RWPE1 (cell line): ENCODE measurements at places on chromosomes 13 and 19.

- DNase-seq, result no peak
These were observed 88.4 kb downstream of the FOXO1 start for GRCh38 chr13:40578055-40578454.

- DNase-seq, result peak; percentile 96
These were observed 809 bp downstream of the MISP start for GRCh38 chr19:751501-752341.

GRCh38 chr13:39105110-39105509 lies 66.9 kb downstream of the NHLRC3 start:
- no peak for DNase-seq

DNA sequence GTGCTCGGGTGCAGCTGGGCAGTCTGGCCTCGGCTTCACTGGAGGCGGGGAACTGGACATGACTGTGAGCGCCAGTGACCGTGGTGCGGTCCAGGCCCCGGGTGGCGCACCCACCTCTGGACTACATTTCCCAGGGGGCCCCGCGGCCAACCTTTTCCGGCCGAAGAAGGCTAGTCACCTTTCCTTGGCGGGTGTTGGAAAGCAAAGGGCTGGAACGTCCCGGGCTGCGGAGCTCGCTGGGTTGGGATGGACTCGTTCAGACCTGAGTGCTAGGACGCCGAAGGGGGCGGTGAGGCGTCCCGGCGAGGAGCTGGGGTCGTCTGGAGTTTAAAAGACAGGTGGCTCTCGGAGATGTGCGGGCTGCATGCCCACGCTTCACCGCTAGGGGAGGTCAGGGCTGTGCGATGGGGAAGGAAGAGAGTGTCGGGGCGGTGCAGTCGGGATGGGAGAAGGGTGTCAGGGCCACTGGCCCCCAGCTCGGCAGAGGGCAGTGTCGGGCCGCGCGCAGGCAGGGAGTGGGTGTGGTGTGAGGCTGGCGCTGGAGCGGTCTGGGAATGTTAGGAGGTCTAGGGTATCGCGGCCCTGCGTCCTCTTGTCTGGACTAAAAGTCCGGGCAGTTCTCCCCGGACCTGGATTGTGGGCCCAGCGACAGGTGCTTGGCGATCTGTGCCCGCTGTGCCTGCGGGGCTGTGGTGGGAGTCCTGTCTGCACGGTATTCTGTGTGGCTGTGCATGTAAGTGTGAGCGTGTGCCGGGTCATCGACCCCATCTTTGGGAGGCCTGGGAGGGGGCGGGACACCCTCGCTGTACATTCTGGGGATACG lies 57.1 kb downstream of the ZNF568 start:
- peak; percentile 11 for DNase-seq

DNA sequence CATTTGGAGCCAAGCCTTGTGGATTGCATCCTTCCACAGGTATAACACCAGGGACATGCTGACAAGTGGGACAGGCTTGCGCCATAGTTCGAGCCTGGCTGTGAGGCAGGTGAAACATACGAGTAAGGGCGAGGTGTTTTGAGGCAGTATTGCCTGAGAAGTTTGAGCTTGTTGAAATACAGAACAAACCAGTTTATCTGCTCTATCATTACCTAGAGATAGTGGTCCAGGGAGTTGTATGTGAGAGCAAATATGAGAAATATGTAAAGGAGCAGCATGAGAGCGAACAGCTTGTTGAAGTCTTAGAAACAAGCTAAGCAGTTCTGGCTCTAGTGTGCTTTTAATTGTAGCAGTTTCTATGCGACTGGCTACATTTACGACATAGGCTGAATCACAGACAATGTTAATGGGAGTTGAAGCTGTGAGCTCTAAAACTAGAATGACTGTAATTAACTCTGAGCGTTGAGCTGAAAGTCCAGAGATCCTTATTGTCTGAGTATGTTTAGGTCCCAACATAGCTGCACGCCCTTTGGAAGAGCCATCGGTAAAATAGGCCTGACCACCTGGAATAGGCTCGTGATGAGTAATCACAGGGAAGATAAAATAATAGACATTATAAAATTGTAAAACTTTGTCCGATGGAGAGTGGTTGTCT lies 8.2 kb downstream of the ZNF439 start:
- no peak for DNase-seq

DNA sequence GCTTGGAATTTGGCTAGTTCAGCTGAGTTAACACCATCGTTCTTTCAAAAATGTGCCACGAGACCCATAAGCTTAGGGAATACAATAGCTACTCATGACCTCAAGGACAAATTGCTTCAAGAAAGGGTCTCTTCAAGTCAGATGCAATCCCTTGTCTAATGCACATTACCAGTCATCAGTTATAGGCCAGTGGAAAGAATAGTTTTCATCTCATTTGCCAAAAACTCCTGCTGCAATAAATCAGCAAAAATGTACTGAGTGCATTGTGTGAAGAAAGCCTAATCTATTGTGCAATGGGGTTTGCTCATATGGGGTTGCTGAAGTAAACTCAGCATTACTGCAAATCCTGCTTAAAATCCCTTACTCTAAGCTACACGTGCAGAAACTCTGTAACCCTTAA lies 208.3 kb upstream of the NBEA start:
- DNase-seq, result no peak

- peak; percentile 13 for DNase-seq
These were observed 363.6 kb upstream of the NBEA start for GRCh38 chr13:34578471-34578870.

GRCh38 chr19:29945433-29945832 lies 3.4 kb downstream of the URI1 start:
- no peak for DNase-seq

GRCh38 chr19:34135054-34135800 lies 37.1 kb upstream of the LSM14A start:
- no peak for DNase-seq

DNA sequence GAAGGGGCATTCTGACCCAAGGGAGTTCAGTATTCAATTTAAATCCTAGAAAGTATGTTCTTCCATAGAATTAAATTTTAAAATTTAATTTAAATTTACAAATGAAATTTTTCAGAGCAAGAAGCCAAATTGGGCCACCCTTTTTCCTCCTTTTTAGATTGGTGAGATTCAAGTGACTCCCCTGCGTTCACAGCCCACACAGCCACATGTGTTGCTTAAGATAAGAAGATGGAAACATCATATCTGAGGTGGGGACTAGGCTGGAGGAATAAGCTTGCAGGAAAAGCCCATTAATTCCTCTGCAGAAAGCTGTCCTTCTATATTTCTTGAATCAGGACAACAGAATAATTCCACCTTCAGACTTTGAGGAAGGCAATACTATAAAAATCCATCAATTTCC lies 392.7 kb upstream of the ZNF507 start:
- no peak for DNase-seq

GRCh38 chr19:30338878-30339623 lies 33.1 kb upstream of the ZNF536 start:
- DNase-seq, result no peak

DNA sequence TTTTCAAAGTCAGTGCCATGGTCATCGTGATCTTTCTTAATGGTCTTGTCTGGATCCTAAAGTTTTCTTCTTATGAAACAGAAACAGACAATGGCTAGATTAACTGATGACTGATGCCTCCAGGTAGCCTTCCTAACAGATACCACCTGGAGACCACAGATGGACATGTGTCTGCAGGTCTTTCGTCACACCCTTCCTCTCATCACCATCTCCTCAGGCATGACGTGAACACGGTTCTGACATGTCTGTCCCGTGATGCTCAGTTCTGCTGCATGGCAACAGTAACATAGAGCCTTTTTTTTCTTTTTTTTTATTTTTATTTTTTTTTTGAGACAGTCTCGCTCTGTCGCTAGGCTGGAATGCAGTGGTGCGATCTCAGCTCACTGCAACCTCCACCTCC lies 13.1 kb upstream of the LAMP1 start:
- DNase-seq, result no peak

DNA sequence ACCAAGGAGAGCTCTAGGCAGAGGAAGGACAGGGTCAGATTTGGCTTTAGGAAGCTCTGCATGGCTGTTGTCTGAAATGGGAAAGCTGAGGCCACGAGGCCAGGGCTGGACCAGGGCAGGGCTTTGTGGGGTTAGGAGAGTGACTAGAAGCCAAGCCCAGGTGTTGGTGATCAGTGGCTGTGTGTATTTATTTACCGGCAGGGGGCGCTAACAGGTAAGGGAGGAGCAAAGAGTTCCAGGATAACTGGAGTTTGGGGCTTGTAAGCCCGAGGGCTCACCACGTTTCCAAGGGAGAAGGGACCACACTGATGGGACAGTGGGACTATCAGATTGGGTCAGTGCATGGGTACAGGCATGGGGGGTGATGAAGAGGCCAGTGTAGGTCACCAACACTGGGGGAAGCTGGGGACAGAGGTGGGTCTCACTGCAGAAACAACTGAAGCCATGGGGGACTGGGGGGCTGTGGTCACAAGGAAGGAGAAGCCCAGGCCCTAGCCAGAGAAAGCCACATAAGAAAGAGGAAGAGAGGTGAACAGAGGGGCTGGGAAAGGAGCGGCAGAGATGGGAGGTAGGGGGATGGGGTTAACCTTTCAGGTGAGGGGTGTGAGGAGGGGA lies 3.9 kb downstream of the TMEM147 start:
- DNase-seq, result peak; percentile 53

GRCh38 chr13:78913656-78914055 lies 254.7 kb upstream of the OBI1 start:
- no peak for DNase-seq
